ENCODE measurements at places on chromosomes 4 and X. TPM values are rescaled to one million over a fixed set of nuclear protein-coding genes. Genes with fewer than 3 reads are reported as not detected.

DNA sequence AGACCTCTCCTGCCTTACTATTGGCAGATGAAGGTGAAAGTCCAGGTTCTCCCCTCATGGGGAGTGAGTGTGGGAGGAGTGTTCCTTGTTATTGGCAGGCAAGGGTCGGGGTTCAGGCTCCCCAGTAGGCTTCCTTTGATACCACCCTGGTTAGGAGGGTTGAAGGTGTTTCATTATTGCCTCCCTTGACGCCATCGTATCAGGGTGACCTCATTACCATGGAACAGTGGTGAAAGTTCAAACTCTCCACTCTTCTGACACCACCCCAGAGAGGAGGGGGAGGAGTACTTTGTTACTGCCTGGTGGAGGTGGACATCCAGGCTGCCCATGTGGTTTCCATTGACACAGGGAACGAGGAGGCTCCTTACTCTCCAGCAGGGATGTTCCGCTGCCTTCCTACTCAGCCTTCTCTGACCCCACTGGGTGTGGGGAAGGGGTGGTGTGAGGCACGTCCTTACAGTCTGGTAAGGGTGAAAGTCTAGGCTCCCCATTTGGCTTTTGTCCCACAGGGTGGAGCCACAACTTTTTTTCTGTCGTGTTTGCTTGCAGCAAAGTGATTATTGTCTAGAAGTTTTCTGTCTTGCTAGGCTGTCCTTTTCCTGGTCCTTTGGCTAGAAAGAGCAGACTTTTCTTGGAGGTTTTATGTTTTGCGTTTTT, 37.2 kb upstream of the USP9X start:
- no peak for DNase-seq

DNA sequence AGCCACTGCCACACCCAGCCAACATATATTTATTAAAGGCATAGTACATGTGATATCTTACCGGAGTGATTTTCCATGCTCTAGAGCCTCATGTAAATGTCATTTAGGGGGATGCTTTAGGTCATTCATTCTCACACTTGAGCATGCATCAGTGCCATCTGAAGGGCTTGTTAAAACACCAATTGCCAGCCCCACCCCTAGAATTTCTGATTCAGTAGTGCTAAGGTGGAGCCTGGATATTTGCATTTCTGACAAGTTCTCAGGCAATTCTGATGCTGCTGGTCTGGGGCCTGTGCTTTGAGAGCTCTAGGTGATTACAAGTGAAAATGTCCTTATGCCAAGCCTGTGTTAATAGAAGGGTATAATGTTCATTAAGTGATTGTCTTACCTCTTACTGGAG, 107.7 kb downstream of the PHEX start:
- DNase-seq: no peak

DNA sequence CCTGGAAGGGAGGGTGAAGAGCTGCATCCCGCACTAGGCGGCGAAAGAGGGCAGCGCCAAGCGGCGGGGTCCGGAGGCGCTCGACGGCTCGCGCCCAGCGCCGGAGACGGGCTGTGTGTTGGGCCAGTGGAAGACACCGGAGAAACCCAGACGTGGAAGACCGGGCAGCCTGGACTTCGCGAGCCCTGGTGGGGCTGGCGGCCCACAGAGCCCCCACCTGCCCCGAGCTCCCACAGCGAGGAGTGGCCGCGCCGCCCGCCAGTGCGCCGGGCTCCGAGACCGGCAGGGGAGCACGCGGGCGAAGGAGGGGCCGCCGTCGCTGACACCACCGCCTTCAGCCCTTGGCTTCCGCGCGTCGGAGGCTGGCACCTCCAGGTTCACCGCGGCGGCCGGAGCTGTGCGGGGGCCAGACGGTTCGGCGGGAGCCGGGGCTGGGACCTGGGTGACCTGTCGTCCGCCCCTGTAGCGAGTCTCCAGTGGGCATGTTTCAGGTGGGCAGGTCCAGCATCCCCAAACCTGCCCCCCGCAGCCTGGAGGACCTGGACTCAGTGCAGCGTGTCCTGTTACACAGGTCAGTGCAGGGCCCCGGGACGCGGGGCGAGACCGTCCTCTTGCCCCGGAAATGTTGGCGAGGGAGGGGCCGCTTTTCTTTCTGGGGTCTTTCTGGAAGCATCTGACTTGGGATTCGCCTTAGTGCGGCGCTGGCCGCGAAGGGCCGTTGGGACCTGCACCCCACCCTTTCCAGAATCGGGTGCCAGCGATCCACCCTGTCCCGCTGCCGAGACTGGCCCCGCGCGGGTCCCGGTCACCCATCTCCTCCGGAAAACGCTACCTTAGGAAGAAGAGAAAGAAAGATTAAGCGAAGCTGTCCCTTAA, 9.6 kb upstream of the INTU start:
- no peak for DNase-seq

DNA sequence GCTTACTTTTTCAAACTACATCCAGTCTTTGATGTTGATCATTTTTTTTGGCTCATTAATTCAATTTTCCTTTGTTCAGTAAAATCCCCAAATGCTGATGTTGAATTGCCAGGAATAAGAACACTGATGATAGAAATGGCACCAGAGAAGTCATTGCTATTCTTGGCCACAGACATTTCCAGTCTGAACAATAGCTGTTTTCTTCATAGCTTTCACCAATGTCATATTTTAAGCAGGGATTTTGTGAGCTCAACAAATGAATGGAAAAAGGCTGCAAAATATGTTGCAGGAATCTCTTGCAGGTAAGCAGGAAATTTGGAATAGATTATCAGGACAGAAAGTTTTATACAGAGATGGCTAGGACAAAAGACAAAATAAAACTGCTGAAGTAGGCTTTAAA, 40.5 kb upstream of the GLRB start:
- no peak for DNase-seq

DNA sequence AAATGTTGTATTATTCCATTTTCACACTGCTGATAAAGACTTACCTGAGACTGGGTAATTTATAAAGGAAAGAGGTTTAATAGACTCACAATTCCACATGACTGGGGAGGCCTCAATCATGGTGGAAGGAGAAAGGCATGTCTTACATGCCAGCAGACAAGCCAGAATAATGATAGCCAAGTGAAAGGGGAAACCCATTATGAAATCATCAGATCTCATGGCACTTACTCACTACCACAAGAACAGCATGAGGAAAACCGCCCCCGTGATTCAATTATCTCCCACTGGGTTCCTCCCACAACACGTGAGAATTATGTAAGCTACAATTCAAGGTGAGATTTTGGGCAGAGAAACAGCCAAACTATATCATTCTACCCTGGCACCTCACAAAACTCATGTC, 2535.1 kb downstream of the ARAP2 start:
- no peak for DNase-seq

The IL1RAPL1 gene
- polyA plus RNA-seq: 0.10 TPM

The NXT2 gene
- 3.5 TPM for polyA plus RNA-seq

The PIR gene
- polyA plus RNA-seq: 11.7 TPM

The AKAP14 gene
- polyA plus RNA-seq: not detected

The DUX4 gene
- not detected for polyA plus RNA-seq

Measured in BJ (cell line).